ENCODE measurements at places on chromosomes 1 and 21.

GRCh38 chr1:211579440-211580302 lies 710 bp upstream of the SLC30A1 start:
- DNase-seq = peak; percentile 64

GRCh38 chr1:25683731-25684130 lies 67.1 kb downstream of the MAN1C1 start:
- peak; percentile 35 for DNase-seq

- no peak for DNase-seq
These were observed 2.2 kb downstream of the IKBKE start for GRCh38 chr1:206472454-206472853.

GRCh38 chr1:114164840-114165543 lies 11.3 kb upstream of the SYT6 start:
- no peak for DNase-seq

GRCh38 chr21:41631564-41632461 lies 123.9 kb upstream of the TMPRSS2 start:
- DNase-seq = peak; percentile 82

DNA sequence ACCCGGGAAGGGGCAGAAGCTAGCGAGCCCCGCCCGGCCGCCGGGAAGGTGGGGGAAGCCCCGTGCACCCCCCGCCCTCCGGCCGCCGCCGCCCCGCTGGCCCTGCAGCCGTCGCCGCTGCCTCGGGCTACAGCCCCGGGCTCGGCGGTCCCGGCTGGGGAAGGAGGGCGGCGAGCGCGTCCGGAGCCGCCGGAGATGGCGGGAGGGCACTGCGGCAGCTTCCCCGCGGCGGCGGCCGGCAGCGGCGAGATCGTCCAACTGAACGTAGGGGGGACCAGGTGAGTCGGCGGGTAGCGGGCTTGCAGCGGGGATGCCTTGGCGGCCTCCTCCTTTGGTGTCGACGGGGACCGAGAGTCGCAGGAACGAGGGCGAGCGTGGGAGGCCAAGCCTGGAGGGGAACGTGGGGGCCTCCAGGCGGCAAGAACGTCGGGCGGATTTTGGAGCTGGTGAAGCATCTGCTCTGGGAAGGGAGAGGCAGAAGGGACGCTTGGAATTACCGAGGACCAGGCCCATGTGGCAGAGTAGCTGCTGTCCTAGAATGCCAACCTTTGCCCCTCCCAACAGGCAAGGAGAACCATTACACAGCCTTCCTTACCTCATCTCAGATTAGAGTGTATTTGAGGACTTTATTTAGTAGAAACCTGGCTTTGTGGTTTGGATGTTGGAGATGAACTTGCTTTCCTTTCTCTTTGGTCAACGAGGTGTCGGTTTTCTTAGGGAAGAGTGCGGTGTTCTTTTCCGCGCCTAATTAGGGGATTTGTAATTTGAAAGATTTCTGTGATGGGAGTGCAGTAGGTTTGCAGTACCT lies 591 bp downstream of the KCTD3 start:
- peak; percentile 50 for DNase-seq

DNA sequence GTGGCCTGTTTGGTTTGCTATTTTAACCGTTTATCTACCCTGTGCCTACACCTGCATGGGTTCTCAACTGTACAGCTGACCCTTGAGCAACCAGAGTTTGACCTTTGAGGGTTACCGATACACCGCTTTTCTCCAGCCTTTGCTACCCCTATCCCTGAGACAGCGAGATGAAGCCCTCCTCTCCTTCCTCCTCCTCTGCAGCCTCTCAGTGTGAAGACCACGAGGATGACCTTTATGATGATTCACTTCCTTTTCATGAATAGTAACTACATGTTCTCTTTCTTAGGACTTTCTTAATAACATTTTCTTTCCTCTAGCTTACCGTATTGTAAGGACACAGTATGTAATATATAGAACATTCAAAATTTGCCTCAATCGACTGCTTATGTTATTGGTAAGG lies 14.5 kb upstream of the RNF187 start:
- DNase-seq = no peak

- DNase-seq = no peak
These were observed 17.7 kb downstream of the CD1E start for GRCh38 chr1:158371188-158371953.

DNA sequence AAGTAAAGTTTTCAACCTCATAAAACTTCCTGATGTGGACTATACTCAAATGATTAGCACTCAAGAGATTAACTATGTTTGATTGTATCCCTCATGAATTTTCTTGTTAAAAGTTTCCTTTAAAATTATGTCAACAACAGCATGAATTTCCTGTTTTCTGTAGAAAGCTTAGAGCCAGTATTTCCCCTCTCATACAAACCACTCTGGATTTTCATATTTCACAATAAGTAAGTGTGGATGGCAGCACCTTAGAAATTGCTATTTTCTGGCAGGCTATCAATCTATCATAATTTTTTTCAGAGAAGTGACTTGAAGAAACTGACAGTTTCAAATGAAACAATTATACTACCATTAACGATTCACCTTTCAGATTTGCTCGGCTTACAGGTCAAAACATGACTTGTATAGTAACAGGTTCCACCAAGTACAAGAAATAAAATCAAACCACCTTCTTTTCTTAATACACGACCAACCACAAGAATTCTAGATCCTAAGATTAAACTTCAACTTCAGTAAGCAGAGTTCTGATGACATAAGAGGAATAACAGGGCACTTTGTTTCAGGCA lies 20.8 kb downstream of the ELK4 start:
- no peak for DNase-seq

- no peak for DNase-seq
These were observed 163.2 kb upstream of the HMCN1 start for GRCh38 chr1:185570962-185571361.

GRCh38 chr1:7616076-7616832 lies 154.8 kb upstream of the VAMP3 start:
- DNase-seq = peak; percentile 17

DNA sequence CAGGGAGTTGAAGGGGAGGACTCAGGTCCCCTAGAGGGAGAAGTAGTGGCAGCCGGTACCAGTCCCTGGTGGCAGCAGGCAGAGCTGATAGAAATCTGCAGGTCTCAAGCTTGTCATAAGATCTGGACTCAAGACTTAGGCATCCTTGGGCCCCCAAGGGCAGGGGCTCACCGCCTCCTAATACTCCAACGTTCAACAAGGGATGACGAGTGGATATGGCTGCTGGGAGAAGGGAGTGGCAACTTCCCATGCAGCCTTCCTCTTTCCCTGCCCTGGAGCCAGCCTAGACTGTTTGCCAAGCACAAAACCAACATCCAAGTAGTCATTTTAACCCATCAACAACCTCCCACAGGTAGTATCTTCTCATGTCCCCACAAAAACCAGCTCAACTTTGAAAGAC lies 6.9 kb downstream of the TRABD2B start:
- peak; percentile 21 for DNase-seq
